Activated B cell treated with CpG ODN at 0.5 μM for 24 hours (primary cell): ENCODE measurements at places on chromosomes 4 and X.

- no peak overlapping the region for H3K4me3 ChIP-seq
- no peaks in the 10 kb centered on the region for H3K4me1 ChIP-seq
- no peak overlapping the region for H3K27ac ChIP-seq
- no peaks in the 10 kb centered on the region for H3K27me3 ChIP-seq
Observed at GRCh38 chr4:186570193-186570996, 15.0 kb upstream of the MTNR1A start.

DNA sequence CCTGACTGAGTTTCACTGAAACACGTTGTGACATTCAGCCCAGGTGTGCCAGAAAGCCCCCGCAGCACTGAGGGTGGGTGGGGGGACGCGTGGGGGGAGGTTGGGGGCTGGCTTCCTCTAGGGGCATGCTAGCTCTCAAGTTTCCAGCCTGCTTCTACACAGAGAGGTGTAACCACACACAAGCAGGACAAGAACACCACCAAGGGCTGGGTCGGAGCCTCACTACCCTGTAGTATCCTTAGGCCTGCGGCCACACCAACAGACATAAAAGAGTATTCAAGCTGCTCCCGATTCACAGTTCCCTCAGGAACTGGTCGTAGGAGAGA lies 1.8 kb downstream of the USP46 start:
- no peaks in the 10 kb centered on the region for H3K27me3 ChIP-seq
- H3K36me3 ChIP-seq, result peaks cover 8% of the 10 kb centered on the region
- peak overlapping the region; percentile 57 for H3K4me3 ChIP-seq

- no peaks in the 10 kb centered on the region for H3K4me1 ChIP-seq
- peaks cover 11% of the 10 kb centered on the region for H3K27me3 ChIP-seq
- DNase-seq, result no peak
- H3K4me3 ChIP-seq, result no peak overlapping the region
- H3K36me3 ChIP-seq, result no peaks in the 10 kb centered on the region
- H3K27ac ChIP-seq, result no peak overlapping the region
Observed at GRCh38 chrX:67546496-67547423, 2.9 kb downstream of the AR start.

GRCh38 chrX:122565952-122566351 lies 618.1 kb upstream of the GRIA3 start:
- H3K36me3 ChIP-seq, result no peaks in the 10 kb centered on the region
- H3K4me1 ChIP-seq, result no peaks in the 10 kb centered on the region
- no peaks in the 10 kb centered on the region for H3K27me3 ChIP-seq
- H3K27ac ChIP-seq, result no peak overlapping the region

- no peak overlapping the region for H3K4me3 ChIP-seq
- no peaks in the 10 kb centered on the region for H3K4me1 ChIP-seq
- peaks cover 18% of the 10 kb centered on the region for H3K27me3 ChIP-seq
Observed at GRCh38 chr4:37588150-37588549, 98.0 kb downstream of the RELL1 start.

- no peak overlapping the region for H3K27ac ChIP-seq
- no peaks in the 10 kb centered on the region for H3K36me3 ChIP-seq
- no peaks in the 10 kb centered on the region for H3K27me3 ChIP-seq
- no peaks in the 10 kb centered on the region for H3K4me1 ChIP-seq
Observed at GRCh38 chr4:36919721-36920120, 324.8 kb upstream of the NWD2 start.

DNA sequence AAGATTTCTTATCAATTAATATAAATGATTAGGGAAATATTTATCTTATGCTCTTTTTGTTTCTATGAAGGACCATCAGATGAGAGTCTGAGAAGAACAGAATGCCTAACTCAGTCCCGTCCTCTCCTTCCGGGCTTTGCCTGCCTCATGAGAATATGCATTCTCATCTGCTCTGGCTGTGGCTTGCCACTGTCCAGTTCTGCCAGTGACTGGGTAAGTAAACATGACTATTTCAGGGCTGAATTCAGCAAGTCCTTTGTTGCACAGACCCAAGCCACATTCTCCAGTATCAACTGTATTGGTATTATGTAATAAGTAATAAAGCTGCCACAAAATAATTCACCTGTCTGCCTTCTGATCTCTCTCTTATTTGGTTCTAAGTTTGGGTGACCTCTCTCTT lies 110.7 kb downstream of the WDFY3 start:
- H3K4me3 ChIP-seq, result no peak overlapping the region
- H3K27me3 ChIP-seq, result peaks cover 2% of the 10 kb centered on the region
- no peaks in the 10 kb centered on the region for H3K4me1 ChIP-seq
- no peaks in the 10 kb centered on the region for H3K36me3 ChIP-seq
- H3K27ac ChIP-seq, result no peak overlapping the region

DNA sequence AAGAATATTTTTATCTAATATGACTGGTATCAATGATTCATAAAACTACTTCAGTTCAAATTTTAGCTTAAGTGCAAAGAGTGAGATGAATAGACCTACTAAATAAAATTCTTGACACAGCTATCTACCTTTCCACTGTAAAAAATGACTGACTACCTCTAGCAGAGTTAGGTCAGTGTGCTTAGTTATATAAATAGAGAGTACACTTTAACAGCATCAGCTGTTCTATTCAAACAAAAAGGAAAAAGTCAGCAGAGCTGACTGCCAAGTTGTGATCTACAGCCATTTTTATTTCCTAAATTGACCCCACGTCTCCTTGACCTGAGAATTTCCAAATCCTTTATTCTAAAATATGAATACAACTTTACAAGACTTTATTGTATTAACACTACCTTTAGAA lies 262.4 kb downstream of the CAMK2D start:
- H3K27me3 ChIP-seq, result no peaks in the 10 kb centered on the region
- H3K36me3 ChIP-seq, result peaks cover 66% of the 10 kb centered on the region
- no peak for DNase-seq
- H3K27ac ChIP-seq, result no peak overlapping the region
- H3K4me3 ChIP-seq, result no peak overlapping the region

DNA sequence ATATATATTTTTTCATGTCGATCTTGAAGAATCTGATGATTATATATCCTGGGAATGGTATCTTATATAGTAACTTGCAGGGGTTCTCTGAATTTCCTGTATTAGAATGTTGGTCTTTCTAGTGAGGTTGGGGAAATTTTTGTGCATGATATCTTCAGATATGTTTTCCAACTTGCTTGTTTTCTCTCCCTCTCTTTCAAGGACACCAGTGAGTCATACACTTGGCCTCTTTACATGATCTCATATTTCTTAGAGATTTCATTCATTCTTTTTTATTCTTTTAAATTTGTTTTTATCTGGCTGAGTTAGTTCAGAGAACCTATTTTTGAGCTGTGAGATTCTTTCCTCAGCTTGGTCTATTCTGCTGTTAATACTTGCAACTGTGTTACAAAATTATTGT lies 27.2 kb upstream of the C4orf17 start:
- no peak overlapping the region for H3K4me3 ChIP-seq
- no peaks in the 10 kb centered on the region for H3K27me3 ChIP-seq
- no peak for DNase-seq
- no peaks in the 10 kb centered on the region for H3K4me1 ChIP-seq
- no peak overlapping the region for H3K27ac ChIP-seq

- peak overlapping the region; percentile 21 for H3K27ac ChIP-seq
- DNase-seq, result no peak
- H3K4me1 ChIP-seq, result peaks cover 41% of the 10 kb centered on the region
- no peaks in the 10 kb centered on the region for H3K27me3 ChIP-seq
- no peak overlapping the region for H3K4me3 ChIP-seq
Observed at GRCh38 chrX:154039577-154039976, 19.9 kb upstream of the IRAK1 start.

DNA sequence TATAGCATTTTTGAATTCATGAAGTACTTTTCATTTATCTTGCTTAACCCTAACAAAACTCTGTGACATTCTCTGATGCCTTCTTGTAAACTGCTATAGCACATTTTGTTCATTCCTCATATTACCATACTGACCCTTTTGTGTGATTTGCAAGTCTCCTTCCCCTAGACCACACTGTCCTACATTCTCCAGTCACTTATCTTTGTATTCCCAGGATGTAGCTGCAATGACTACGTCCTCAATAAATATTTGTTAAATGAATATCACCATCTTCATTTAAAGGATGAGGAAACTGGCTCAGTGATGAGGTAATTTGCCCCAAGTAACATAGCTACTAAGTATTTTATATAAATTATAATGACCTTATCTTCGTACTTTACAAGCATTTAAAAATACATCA lies 11.9 kb downstream of the HUWE1 start:
- no peak for DNase-seq
- H3K36me3 ChIP-seq, result peaks cover 61% of the 10 kb centered on the region
- H3K27ac ChIP-seq, result no peak overlapping the region
- no peak overlapping the region for H3K4me3 ChIP-seq

- DNase-seq, result no peak
- no peak overlapping the region for H3K27ac ChIP-seq
- H3K27me3 ChIP-seq, result no peaks in the 10 kb centered on the region
- no peaks in the 10 kb centered on the region for H3K4me1 ChIP-seq
Observed at GRCh38 chrX:12779534-12779933, 11.7 kb upstream of the PRPS2 start.

GRCh38 chr4:186020793-186021407 lies 48.1 kb upstream of the TLR3 start:
- no peak for DNase-seq
- peaks cover 9% of the 10 kb centered on the region for H3K27me3 ChIP-seq
- H3K4me1 ChIP-seq, result no peaks in the 10 kb centered on the region
- no peak overlapping the region for H3K4me3 ChIP-seq

DNA sequence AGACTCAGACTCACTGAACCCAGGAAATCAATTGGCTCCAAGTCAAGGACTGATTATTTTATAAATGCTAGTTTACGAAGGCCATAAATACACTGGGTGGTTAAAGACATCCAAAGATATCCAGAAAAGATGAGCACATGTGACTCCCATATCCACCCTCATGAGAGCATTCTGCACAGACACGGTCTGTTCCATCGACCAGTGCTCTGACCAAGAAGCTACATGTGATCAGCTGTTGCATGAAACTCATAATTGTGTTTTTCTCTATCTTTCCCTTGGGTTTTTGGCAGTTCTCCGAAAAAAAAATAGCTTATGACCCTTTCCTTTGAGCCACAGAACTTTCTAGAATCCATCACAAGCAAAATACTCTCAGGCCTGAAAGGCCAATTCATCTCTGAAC lies 2.7 kb upstream of the PIR start:
- no peak overlapping the region for H3K27ac ChIP-seq
- H3K4me3 ChIP-seq, result no peak overlapping the region
- peaks cover 8% of the 10 kb centered on the region for H3K4me1 ChIP-seq
- peaks cover 7% of the 10 kb centered on the region for H3K27me3 ChIP-seq
- H3K36me3 ChIP-seq, result no peaks in the 10 kb centered on the region

- peaks cover 75% of the 10 kb centered on the region for H3K4me1 ChIP-seq
- H3K4me3 ChIP-seq, result peak within 1 kb of the TSS; percentile 89
- DNase-seq, result peak; percentile 64
Observed at GRCh38 chr4:99816545-99817308, at the start of gene DAPP1. Gene DAPP1, plus strand, starts transcription at chr4:99816827. Its CDS starts 87 bp downstream, at chr4:99816914.

- H3K36me3 ChIP-seq, result peaks cover 3% of the 10 kb centered on the region
- DNase-seq, result no peak
- H3K27me3 ChIP-seq, result no peaks in the 10 kb centered on the region
- H3K4me1 ChIP-seq, result peaks cover 10% of the 10 kb centered on the region
Observed at GRCh38 chrX:129823522-129823921, 20.2 kb downstream of the ZDHHC9 start.

- H3K27ac ChIP-seq, result no peak overlapping the region
- H3K36me3 ChIP-seq, result no peaks in the 10 kb centered on the region
- H3K4me1 ChIP-seq, result no peaks in the 10 kb centered on the region
Observed at GRCh38 chr4:125741825-125742452, 427.2 kb downstream of the FAT4 start.

GRCh38 chr4:54390670-54391069 lies 161.6 kb downstream of the PDGFRA start:
- DNase-seq, result no peak
- no peak overlapping the region for H3K4me3 ChIP-seq
- no peaks in the 10 kb centered on the region for H3K4me1 ChIP-seq
- no peak overlapping the region for H3K27ac ChIP-seq

- peaks cover 11% of the 10 kb centered on the region for H3K36me3 ChIP-seq
- H3K27ac ChIP-seq, result no peak overlapping the region
- H3K27me3 ChIP-seq, result no peaks in the 10 kb centered on the region
- peak overlapping the region; percentile 93 for H3K4me3 ChIP-seq
- H3K4me1 ChIP-seq, result peaks cover 27% of the 10 kb centered on the region
Observed at GRCh38 chrX:119573222-119573621, 1.1 kb upstream of the UBE2A start.

DNA sequence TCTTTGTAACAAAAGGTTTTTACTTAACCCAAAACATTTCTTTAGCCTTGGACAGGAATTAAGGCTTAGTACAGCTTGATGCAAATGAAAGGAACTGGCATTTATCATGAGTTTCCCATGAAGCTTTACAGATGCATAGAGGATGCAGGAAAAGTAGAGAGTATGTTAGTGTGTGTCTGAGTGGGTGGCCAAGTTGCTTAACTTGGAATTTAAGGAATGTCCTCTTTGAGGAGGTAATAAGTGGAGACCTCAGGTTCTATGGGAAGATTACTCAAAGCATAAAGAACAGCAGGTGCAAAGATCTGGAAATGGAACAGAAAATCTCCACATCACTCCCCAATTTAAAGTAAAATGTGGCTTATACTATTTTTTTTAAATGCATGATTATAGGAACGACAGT lies 457.9 kb downstream of the KCNIP4 start:
- H3K27me3 ChIP-seq, result no peaks in the 10 kb centered on the region
- no peak overlapping the region for H3K27ac ChIP-seq
- no peak for DNase-seq
- H3K36me3 ChIP-seq, result no peaks in the 10 kb centered on the region
- H3K4me3 ChIP-seq, result no peak overlapping the region

GRCh38 chrX:4674028-4674782 lies 960.8 kb upstream of the PRKX start:
- DNase-seq, result no peak
- no peaks in the 10 kb centered on the region for H3K4me1 ChIP-seq
- H3K36me3 ChIP-seq, result no peaks in the 10 kb centered on the region
- H3K27ac ChIP-seq, result no peak overlapping the region

GRCh38 chr4:55336138-55337034 lies 9.7 kb upstream of the SRD5A3 start:
- H3K27me3 ChIP-seq, result peaks cover 13% of the 10 kb centered on the region
- no peaks in the 10 kb centered on the region for H3K36me3 ChIP-seq
- H3K27ac ChIP-seq, result no peak overlapping the region
- H3K4me1 ChIP-seq, result no peaks in the 10 kb centered on the region

- no peaks in the 10 kb centered on the region for H3K27me3 ChIP-seq
- H3K4me3 ChIP-seq, result no peak overlapping the region
- DNase-seq, result no peak
Observed at GRCh38 chrX:107729558-107730297, 45.9 kb downstream of the TSC22D3 start.

DNA sequence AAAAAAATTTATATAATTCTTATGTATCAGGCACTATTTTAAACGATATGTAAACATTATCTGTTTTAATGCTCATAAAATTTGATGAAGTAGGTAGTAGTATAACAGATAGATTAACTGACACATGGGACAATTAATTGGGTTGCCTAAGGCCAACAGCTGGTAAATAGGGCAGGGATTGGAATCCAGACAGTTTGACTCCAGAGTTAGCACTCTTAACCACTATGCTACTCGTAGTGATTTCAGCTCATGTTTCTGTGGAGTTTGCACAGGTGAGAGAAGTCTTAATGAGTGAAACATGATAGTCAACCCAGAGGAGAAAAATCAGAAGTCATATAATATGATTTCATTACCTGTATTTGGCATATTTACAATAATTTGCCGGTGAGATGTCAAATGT lies 126.0 kb upstream of the WDFY3 start:
- H3K4me1 ChIP-seq, result no peaks in the 10 kb centered on the region
- DNase-seq, result no peak
- no peaks in the 10 kb centered on the region for H3K36me3 ChIP-seq
- no peak overlapping the region for H3K4me3 ChIP-seq
- peaks cover 12% of the 10 kb centered on the region for H3K27me3 ChIP-seq
- H3K27ac ChIP-seq, result no peak overlapping the region

GRCh38 chr4:96602661-96603060 lies 762.8 kb downstream of the PDHA2 start:
- H3K27me3 ChIP-seq, result no peaks in the 10 kb centered on the region
- DNase-seq, result no peak
- H3K36me3 ChIP-seq, result no peaks in the 10 kb centered on the region
- H3K4me1 ChIP-seq, result no peaks in the 10 kb centered on the region
